ENCODE measurements at places on chromosomes 13 and 19. TPM values are rescaled to one million over a fixed set of nuclear protein-coding genes. Genes with fewer than 3 reads are reported as not detected.

DNA sequence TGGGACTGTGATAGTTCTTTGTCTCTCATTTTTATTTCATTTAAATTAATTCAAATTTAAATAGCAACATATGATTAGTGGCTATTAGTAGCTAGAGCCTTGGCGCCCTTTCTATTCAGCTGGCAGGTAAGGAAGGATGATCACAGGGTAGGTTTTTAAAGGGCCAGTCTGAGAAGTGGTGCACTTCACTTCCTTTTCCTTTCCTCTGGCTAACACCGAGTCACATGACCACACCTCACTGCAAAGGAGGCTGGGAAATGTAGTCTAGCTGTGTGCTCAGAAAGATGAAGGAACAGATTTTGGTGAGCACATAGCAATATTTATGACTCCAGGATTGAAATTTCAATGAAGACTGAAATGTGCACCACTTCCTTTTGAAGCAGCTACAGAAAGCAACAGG, 128.7 kb downstream of the TSHZ3 start:
- no peak for DNase-seq

- DNase-seq = peak; percentile 78
Measured at GRCh38 chr13:30792285-30793000, 57.1 kb downstream of the ALOX5AP start.

GRCh38 chr13:47764817-47765216, 236.3 kb downstream of the SUCLA2 start:
- no peak for DNase-seq

- no peak for DNase-seq
Measured at GRCh38 chr13:90154311-90154960, 1193.1 kb upstream of the MIR17HG start.

DNA sequence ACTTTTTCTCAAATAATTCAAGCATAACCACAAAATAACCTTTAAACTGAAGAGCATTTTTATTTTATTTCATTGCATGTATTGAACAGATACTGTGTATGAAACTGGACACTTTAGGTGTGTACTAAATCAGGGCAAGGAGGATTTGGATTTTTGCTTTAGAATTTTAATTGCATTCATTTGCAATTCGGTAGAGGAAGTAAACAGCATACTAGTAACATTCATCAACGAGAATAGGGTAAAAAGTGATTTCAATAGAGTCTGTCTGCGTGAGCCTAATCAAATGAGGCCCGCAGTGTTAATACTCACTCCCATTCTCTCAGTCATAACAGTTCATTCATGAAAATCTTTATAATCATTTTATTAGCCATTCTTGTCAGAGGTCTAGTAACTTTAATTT, 200.2 kb downstream of the SPRY2 start:
- DNase-seq = no peak

DNA sequence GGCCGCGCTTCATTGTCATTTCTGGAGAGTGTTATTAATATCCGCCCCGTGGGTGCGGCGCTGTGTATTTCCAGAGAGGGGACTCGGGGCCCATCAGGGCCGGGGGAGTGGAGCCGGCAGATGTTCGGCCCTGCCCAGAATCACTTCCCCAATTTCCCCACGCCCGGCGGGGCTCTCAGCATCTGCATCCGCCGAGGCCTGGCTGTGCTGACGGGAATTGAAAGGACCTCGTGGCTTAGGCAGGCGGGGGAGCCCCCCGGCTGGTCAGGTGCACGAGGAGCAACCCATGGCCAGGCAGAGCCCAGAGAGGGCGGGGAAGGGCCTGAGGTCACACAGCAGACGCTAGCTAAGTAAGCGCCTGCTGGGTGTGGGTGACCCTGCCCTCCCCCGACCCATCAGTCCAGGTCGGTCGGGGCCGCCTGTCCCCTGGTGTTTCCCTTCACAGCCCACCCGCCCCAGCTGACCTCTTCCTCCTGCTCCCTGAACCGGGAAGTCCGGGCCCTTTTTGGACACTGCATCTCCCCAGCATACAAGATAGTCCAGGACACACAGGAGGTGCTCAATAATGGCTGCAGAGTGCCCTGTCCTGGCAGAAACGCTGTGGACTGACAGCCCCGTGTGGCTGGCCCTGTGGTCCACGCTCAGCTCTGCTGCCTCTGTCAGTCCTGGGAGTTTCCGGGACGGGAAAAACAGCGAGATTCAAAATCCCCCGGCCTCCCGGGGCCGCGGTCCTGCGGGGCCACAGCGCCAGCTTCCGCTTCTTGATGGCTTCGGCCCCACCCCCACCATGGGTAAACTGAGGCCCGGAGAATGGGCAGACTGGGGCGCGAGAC, 22.1 kb downstream of the ARID3A start:
- no peak for DNase-seq

GRCh38 chr19:16359964-16360363, 35.3 kb downstream of the KLF2 start:
- DNase-seq = no peak

Gene CPAMD8
- total RNA-seq = 0.34 TPM

DNA sequence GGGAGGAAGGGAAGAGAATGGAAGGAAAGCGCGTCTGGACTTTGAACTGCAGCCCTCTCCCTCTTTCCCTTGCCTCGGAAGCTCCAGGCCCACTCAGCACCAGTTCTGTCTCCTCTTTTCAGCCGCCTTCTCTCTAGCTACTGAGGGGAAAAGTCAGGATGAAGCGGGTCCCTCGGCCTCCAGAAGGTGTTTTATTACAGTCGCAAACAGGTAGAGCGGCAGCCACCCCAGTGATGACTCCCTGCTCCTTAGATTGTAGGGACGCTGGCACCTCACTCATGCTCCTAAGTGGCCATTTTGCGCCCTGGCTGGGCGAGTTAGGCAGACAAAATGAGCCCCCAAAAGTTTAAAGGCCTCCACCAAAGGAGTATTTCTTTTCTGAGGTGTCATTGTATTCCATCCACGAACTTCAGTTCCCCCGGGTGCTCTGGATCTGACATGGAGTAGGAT, 954 bp upstream of the STK24 start:
- DNase-seq = no peak

DNA sequence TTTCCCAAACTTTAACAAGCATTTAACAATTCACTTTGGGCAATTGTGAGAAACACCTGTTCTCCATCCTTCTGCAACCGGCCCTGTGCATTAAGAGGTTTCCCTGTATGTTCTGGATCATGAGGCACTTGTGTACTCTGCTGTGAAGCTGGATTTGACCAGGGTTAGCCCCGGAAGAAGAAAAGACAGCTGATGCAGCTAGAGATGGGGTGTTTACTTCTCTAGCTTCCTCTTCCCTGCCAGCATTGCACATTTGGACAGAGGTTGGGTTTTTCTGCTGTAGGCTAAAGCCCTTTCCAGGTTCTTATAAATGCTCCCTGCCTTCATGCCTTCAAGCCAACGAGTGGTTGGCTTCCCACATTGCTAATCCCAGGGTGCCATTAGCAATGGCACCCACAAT, 20.9 kb downstream of the MBD3L2B start:
- no peak for DNase-seq

Gene EXOSC5
- total RNA-seq = 33.6 TPM

GRCh38 chr13:100818711-100819110, 144.1 kb upstream of the TMTC4 start:
- DNase-seq = no peak

GRCh38 chr13:33629605-33630360, 188.2 kb upstream of the RFC3 start:
- DNase-seq = no peak

Gene DACT3
- 4.4 TPM for total RNA-seq

Gene DUS3L
- 52.5 TPM for total RNA-seq

DNA sequence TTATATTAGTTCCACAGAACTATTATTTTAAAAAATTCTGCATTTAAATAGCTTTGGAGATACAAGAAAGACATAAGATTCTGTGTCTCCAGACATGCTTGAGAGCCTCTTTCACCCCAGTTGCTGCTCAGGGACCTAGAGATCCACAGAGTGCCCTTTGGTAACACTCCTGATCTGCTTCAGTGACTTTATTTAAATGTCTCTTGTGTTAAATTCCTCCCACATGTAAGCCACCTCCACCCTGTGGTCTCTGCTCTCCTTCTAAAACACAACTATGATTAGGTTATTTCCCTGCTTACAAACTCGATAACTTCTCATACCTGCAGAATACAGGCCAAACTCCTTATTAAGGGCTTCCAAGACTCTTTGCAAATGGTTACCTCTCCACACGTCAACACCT, 141.0 kb downstream of the RFC3 start:
- DNase-seq = no peak

Gene CYP4F22
- total RNA-seq = not detected

DNA sequence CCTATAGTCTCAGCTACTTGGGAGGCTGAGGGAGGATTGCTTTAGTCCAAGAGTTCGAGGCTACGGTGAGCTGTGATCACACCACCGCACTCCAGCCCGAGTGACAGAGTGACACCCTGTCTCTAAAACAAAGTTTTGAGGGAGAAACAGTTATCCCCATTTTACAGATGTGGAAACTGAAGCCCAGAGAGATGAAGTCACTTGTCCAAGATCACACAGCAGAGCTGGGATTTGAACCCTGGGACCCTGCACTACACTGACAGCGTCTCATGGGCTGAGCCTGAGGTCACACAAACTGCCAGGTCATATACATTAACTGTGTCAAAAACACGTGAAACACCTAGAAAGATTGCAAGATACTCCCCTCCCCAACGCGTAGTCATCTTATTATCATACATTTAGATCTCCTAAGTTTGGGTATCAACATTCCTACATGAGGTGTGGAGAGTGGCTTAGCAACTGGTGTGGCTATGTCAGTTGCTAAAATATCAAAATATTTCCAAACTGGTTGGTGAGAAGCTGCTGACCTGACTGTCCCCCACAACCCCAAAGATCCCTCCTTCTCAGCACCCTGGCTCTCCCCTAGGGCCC, 8.2 kb downstream of the FCGBP start:
- no peak for DNase-seq

GRCh38 chr13:41296879-41297646, 14.0 kb upstream of the NAA16 start:
- DNase-seq = no peak

DNA sequence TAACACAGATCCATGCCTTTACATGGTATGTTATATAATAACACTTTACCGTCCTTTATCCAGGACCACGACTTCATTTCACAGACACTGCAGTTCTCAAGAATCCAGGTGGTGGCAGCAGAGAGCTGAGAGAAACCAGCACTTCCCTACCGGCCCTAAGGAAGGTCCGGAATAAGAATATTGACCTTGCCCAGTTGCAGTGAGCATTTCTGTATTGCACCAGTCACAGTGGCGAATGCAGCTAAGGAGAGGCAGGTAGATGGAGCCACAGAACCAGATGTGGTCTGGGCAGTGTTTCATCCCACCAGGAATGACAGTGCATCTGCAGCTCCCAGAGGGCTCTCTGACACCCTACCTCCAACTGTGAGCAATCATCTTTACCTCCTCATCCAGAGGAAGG, 44.6 kb downstream of the ZNF787 start:
- DNase-seq = no peak

Gene FXYD1
- not detected for total RNA-seq

Gene ADGRE2
- not detected for total RNA-seq

GRCh38 chr19:44618640-44619357, 5.4 kb downstream of the IGSF23 start:
- DNase-seq = no peak

Gene LIM2
- not detected for total RNA-seq

- DNase-seq = no peak
Measured at GRCh38 chr19:29681422-29682235, 16.4 kb downstream of the PLEKHF1 start.

Gene CEBPA
- total RNA-seq = not detected

Gene CNFN
- total RNA-seq = not detected

Gene CTU1
- total RNA-seq = 9.1 TPM

GRCh38 chr19:2574971-2575630, 99.2 kb downstream of the GADD45B start:
- DNase-seq = no peak

Gene PRSS57
- not detected for total RNA-seq

- no peak for DNase-seq
Measured at GRCh38 chr13:71589032-71589431, 278.0 kb downstream of the DACH1 start.

DNA sequence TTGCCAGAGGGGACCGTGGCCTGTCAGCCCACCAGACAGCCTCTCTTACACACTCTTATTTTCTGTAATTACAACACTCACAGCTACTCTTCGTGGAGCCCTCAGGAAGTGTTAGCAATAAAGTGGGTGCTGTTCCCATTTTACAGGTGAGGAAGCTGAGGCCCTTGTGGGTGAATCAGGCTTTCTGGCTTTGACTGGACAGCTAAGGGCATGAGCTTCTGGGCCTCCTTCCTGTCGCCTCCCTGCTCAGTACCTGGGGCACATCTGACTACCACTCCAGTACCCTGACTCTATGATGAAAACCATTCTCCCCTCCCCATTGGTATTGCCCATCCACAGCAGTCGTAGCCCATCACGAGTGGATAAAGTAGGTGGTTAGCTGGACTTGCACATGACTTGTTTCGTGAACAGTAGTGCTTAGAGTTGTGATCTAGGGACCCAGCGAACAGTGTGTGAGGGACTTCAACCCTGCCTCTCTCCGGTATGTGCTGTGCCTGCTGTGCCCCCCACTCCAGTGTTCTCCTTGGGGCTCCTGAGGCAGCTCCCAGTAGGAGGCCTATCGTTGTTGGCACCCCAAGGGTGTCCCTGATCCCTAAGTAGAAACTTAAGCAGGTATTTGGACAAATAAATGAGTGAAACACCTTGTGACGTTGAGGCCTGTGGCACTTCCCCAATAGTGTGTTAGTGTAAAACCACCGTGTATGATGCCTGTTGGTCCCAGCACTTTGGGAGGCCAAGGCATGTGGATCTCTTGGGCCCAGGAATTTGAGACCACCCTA, 38.6 kb downstream of the GATAD2A start:
- no peak for DNase-seq

- DNase-seq = no peak
Measured at GRCh38 chr13:69264362-69265334, 843.0 kb upstream of the ATXN8OS start.

Gene BEST2
- 0.13 TPM for total RNA-seq

Gene EBPL
- total RNA-seq = 78.8 TPM

- no peak for DNase-seq
Measured at GRCh38 chr13:62123409-62123808, 707.8 kb upstream of the PCDH20 start.

Gene SERTAD3
- 16.1 TPM for total RNA-seq

Gene ZNF285
- total RNA-seq = 3.7 TPM

Gene KIR2DL4
- not detected for total RNA-seq

Gene FFAR1
- total RNA-seq = not detected

Gene LRRC8E
- total RNA-seq = 2.1 TPM

GRCh38 chr19:58382997-58383603, 2.3 kb upstream of the ZNF837 start:
- DNase-seq = no peak

DNA sequence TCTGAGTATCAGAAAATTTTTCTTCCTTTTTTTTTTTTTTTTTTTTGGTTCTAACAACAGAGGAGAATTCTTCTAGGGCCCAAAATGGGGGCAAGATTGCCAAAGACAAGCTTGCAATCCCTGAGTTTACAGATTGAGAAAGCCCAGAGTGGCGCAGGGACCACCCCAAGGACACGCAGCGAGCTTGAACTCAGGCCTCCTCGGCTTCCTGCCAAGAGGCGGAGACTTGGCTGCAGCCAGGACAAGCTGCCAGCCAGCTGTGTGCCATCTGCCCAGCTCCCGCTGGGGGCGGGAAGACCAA, 506 bp upstream of the MRPL34 start:
- no peak for DNase-seq

Data from SJSA1 (cell line).